ENCODE measurements at places on chromosomes 1 and 21.
A peak's percentile ranks its signal among the peaks of the same experiment; 100 is the strongest.

- DNase-seq = no peak
Measured at GRCh38 chr1:227654431-227654830, 80.7 kb downstream of the JMJD4 start.

GRCh38 chr1:177746155-177746554, 223.7 kb downstream of the SEC16B start:
- no peak for DNase-seq

DNA sequence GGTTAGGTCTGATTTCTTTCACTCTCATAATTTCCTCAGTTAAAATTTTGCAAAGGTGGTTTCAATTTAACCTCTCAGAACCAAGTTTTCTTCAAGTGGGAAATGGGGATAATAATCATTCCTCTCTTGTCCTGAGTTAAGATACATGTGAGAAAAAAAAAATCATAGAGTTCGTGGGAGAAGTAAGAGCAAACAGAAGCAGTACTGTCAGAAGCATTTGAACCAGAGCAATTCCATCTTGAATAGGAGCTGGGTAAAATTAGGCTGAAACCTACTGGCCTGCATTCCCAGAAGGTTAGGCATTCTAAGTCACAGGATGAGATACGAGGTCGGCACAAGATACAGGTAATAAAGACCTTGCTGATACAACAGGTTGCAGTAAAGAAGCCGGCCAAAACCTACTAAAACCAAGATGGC, 28.6 kb upstream of the TMEM61 start:
- DNase-seq = no peak

DNA sequence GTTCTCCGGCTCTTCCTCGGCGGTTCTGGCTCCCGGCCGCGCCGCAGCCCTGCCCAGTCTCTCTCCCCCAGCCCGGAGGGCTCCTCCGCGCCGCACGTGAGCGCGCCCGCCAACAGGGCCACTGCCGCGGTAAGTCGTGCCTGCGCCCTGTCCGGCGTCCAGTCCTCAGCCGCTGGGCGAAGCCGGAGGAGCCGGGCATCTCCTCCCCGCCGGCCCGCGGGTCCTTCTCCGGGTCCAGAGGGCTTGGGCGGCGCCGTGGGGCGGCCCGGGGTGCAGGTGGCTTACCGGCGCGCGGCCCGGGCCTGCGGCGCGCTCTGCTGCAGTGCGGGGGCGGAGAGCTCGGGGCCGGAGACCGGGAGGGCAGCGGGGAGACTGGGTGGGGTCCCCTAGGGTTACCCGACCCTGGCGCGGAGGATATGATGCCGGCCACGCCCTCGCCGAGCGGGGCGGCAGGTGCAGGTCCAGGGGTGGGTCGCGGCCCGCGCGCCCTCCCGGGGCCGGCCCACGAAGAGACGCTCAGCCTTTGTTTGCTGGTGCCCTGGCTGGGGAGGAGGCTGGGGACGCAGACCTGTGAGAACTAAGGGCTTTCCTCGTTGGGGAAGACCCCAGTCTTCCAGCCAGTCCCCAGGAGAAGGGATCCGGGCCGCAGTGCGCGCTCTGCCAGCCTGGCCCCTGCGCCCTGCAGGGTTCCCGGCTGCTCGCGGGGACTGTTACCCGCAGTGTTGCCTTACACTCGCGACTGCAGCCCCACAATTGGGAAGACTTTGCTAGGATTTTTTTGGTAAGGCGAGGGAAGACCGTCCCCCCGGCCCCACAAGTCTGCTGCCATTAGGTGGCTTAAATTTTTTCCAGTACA, at the start of gene DOP1B:
Gene DOP1B (plus strand): TSS at position 10 of the 856 bp plus-strand sequence. CDS start 7,910 bp downstream, outside the sequence.
- no peak for DNase-seq

DNA sequence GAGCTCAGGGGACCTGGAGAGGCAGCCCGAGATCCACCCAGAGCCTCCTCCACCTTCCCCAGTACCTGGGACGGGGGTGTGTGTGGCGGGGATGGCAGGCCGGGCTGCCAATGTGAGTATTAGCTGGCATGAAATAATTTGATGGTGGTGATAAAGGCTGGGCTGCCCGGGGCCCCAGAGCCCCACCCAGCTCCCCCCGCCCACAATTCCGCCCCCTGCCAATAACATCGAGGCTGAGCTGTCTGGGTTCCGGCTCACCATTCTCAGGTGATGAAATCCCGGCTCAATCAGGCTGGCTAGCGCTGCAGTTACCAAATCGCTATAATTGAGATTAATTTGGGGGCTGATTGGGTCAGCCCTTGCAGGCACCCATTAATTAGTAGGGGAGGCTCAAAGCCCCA, 103.8 kb upstream of the CASZ1 start:
- no peak for DNase-seq

DNA sequence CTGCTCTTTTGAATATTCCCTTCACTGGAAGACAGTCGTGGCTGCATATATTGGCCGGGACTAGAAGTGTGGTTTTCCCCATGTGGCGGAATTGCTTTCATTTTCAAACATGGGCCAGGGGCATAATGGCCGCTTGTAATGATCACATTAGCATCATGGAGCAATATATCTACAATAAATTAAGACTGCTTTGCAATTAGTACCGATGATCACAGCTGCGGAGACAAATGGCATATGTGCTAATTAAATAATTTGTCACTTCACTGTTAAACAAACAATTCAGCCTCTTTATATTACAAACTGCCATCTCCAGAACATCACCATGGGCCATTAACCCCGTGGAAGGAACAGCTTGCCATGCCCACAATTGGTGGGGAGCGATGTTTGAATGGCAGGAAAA, 68.2 kb upstream of the OLIG2 start:
- no peak for DNase-seq

DNA sequence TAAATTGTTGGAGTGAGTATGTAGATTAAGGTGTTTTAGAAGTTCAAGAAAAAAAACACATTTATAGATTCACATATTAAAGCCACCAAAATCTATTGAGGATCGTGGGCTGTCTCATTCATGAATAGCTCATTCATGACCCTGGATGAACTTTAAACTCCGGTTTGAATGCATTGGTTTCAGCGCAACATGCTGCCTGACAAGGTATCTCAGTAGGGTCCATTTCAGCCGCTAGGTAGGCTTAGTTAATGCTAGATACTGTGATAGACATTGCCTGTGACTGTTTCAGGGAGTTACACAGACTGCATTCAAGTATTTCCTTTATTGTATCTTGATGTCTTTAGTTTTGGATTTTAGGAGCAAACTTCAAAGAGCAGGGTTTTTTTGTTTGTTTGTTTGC, 140.5 kb upstream of the POGK start:
- DNase-seq = no peak

- DNase-seq = no peak
Measured at GRCh38 chr1:12183095-12183794, 16.5 kb downstream of the TNFRSF1B start.

DNA sequence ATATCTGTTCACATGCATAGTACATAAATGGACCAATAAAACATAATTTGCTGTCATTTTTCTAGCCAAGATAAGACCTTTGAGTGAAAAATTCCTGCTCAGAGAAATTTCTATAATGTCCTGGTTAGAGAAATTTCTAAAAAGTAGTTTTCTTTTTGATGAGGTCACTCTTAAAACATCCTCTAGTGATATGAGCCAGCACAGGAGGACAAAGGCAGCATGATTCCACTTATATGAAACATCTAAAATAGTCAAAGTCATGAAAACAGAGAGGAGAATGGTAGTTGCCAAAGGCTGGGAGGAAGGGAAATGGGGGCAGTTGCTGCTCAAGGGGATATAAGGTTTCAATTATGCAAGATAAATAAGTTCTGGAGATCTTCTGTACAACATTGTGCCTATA, 239.4 kb downstream of the BACH1 start:
- DNase-seq = no peak

DNA sequence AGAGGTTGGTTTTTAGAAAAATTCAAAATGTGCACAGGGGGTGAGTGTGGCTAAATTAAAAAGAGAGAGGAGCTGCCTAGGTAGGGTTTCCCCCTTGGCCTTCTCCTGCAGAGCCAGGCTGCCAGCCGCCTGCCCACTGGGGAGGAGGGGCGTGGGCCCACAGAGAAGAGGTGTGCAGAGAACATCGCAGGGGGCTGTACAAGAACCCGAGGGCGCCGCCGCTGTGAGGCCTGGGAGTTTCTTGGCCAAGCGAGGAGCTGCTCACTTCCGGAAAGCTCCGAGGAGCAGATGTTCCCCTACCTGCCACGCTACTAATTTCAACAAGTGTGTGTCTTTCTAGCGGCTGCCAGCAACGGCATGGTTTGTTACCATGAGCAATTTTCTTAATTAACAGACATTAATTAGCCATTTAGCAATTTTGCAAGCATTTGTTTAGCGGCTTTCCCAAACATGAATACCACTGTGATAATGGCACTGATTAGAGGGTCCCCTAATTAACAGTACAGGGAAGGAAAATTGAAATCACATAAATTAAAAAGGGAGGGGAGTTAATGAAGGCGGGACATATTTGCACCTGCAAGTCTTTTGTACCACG, 59.7 kb downstream of the MRPL37 start:
- peak; percentile 20 for DNase-seq

GRCh38 chr1:26161415-26162219, 2.7 kb downstream of the FAM110D start:
- no peak for DNase-seq

- peak; percentile 89 for DNase-seq
Measured at GRCh38 chr1:14064649-14065442, 364.9 kb downstream of the PRDM2 start.

DNA sequence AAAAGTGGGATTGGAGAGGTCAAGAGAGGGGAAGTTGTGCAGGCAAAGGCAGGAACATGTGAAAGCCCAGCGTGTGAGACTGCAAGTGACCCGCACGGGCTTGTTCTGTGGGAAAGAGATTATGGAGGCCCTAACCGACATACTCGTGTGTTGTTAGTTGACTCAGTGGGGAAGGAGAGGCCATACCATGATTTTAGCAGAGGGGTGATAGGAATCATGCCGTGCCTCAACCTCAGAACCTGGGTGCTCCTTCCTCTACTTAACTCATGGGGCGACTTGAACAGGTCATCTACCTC, 19.3 kb downstream of the PGLYRP3 start:
- no peak for DNase-seq

GRCh38 chr1:111863401-111863800, 107.7 kb downstream of the DDX20 start:
- no peak for DNase-seq

- DNase-seq = no peak
Measured at GRCh38 chr1:79355090-79355489, 348.6 kb upstream of the ADGRL4 start.

- DNase-seq = no peak
Measured at GRCh38 chr1:200166411-200166810, 138.9 kb downstream of the NR5A2 start.

- DNase-seq = no peak
Measured at GRCh38 chr21:19908390-19908789, 1089.8 kb upstream of the NCAM2 start.

DNA sequence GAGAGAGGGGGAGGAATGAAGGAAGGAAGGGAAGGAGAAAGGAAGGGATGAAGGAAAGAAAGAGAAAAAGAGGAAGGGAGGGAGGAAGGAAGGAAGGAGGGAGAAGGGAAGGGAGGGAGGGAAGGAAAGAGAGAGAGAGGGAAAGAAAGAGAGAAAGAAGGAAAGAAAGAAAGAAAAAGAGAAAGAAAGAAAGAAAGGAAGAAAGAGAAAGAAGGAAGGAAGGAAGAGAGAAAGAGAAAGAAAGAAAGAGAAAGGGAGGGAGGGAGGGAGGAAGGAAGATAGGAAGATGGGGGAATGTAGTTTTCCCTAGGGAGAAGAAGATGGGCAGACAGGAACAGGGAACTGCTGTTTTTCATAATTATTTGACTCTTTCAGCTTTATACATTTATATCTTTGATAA, 115.1 kb upstream of the CXADR start:
- no peak for DNase-seq

DNA sequence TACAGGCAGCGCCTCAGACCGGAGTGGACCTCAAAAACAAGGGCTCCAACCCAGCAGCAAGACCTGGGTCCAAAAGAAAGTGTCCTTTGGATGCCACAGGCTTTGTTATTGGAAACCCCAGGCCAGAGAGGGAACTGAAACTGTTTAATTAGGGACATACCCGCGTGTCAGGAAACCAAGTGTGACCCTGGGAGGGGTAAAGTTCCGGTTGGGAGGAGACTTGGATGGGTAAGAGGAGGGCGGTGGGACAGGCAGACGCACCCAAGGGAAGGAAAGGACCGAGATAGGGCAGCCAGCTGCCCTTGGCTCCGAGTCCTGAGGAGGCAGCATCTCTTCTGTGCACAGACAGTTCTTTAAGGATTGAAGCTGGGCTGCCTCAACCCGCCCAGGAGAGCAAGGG, 71.4 kb downstream of the CDC7 start:
- no peak for DNase-seq

DNA sequence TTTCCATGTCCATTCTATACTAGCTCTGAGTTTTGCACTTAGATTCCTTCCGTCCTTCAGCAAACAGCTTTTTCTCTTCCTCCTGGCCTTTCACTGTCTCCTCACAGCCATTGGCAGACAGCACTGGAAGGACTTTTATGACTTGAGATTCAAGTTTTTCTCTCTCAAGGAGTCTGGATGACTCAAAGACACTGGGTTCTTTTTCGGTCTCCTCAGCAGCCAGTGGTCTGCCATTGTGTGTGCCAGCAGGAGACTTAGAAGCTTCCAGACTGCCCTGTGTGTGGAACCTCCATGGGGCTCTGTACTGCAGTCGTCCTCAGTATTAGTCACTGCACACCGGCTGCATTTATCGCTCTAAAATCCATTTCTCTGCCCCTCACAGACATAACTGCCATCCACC, 30.5 kb downstream of the NTNG1 start:
- no peak for DNase-seq

GRCh38 chr1:245687636-245688535, 533.1 kb downstream of the KIF26B start:
- no peak for DNase-seq

- DNase-seq = no peak
Measured at GRCh38 chr1:30095451-30096025, 627.8 kb downstream of the MATN1 start.

DNA sequence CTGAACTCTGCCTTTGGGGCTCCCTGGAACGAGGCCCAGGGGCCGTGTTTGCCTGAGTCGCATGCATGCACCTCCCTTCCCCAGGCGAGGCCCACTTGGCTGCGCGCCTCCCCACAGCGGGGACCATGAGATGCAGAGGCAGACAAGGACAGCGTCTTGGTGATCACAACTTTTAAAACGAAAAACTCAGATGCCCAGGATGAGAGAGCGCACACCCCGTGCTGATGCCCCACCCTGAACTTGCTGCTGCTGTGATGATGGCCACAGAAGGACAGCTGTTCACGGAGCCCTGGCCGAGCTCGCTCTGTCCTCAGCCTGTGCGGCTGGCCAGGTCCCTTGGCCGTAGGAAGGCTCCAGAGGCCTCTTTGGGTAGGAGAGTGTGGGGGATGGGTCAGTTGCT, 11.4 kb upstream of the PRMT2 start:
- no peak for DNase-seq

Data from DMS79 (cell line).